ENCODE measurements at places on chromosomes 2 and 18.
A peak's percentile ranks its signal among the peaks of the same experiment; 100 is the strongest.

DNA sequence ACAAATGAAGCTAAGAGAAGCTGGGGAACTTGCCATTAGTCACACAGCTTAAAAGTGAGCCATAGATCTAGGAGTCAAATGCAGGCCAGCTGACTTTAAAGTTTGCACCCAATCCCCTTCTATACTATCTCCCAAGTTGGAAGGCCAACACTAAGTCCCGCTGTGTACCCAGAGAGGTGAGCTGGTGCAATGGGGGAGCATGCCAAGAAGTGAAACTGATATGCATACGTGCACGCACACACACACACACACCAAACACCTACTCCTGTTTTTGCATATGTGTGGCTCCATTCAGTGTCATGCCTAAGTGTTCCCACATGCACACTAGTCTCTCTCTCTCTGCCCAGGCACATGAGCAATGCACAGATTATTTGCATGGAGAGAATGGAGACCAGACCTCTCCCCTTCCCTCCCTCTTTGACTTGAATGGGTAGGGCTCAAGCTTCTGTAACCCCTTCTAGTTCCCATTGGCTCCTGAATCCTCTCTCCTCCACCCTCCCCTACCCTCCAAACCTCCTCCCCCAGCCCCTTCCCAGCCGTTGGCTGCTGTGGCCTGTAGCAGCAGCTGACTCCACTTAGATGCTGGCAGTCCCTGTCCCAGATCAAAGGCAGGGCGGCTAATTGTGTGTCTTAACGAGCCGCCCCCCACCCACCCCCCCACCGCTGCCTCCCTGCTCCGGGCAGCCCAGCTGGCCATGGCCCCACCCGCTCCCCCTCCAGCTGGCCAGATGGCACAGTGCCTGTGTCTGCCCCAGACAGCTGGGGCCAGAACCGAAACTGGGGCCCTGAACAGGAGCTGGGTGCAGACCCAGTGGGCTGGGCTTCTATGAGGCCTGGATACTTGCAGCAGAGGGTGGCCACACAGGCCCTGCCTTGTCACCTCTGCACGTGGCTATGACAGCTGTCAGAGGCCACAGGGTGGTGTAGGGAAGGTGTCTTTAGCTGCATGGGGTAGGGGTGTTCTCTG, 5.6 kb downstream of the WNT10A start:
- DNase-seq = no peak

- no peak for DNase-seq
Observed at GRCh38 chr2:37737507-37737906, 66.1 kb upstream of the CDC42EP3 start.

- DNase-seq = no peak
Observed at GRCh38 chr2:185793532-185794345, 55.1 kb downstream of the FSIP2 start.

GRCh38 chr2:237939251-237939650, 27.6 kb upstream of the UBE2F start:
- no peak for DNase-seq

- DNase-seq = no peak
Observed at GRCh38 chr2:194714541-194714940, 942.5 kb upstream of the SLC39A10 start.

DNA sequence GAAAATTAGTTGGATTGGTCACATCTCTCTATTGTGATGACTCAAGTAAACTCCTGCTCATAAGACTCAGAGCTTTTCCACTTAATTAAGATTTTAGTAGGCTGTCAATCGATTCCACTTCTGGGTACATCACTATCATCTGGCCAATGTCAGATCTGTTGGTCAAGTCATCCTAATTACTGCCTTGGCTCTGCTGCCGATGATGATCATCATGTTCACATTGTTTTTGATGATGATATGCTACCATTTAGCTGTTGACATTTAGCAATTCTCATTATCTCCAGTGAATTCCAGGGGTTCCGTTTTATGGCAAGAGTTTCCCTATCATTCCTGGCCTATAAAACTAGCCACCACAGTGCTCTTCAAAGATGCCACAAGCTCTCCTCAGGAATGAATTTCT, 253.4 kb downstream of the IKZF2 start:
- DNase-seq = no peak

- DNase-seq = peak; percentile 44
Observed at GRCh38 chr2:33123216-33123615, 176.5 kb downstream of the LTBP1 start.

GRCh38 chr2:234240917-234241316, 190.4 kb downstream of the SPP2 start:
- peak; percentile 63 for DNase-seq

All from astrocyte of the cerebellum (primary cell).